ENCODE measurements at places on chromosomes 6 and 20.
A peak's percentile ranks its signal among the peaks of the same experiment; 100 is the strongest.

DNA sequence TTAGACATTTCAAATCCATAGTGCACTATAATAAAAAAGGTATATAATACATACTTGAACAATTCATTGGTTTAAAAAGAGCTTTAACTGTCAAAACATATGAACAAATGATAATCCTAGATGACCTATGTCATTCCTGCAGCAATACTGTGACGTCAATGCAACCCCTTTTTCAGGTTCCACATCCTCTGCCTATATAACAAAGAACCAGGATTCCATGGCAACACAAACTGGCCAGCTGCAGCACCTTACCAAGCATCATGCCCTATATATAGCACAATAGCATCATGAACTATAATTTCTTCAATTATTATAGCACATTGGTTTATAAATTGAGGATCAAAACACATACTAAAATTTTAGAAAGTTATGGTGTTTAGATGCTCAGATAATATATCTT lies 578 bp upstream of the PTCHD4 start:
- no peak for DNase-seq

- DNase-seq, result no peak
Observed at GRCh38 chr6:85129881-85130280, 320.0 kb upstream of the NT5E start.

- DNase-seq, result no peak
Observed at GRCh38 chr6:119330520-119331113, 18.9 kb downstream of the MAN1A1 start.

DNA sequence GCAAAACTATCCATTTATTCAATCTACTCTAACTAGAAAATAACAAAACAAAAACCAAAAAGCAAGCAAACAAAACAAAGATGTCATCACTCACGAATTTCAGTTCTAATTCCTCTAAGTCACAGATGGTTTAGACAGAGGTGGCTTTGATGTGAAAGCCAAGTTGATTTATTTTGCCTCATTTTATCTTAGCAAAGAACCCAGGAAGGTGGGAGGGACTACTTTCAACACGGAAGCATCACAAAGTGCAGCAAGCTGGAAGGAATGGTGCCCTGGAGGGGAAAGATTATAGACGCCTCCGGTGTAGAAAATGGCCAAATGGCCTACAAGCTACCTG lies 88.4 kb downstream of the LAMP5 start:
- no peak for DNase-seq

DNA sequence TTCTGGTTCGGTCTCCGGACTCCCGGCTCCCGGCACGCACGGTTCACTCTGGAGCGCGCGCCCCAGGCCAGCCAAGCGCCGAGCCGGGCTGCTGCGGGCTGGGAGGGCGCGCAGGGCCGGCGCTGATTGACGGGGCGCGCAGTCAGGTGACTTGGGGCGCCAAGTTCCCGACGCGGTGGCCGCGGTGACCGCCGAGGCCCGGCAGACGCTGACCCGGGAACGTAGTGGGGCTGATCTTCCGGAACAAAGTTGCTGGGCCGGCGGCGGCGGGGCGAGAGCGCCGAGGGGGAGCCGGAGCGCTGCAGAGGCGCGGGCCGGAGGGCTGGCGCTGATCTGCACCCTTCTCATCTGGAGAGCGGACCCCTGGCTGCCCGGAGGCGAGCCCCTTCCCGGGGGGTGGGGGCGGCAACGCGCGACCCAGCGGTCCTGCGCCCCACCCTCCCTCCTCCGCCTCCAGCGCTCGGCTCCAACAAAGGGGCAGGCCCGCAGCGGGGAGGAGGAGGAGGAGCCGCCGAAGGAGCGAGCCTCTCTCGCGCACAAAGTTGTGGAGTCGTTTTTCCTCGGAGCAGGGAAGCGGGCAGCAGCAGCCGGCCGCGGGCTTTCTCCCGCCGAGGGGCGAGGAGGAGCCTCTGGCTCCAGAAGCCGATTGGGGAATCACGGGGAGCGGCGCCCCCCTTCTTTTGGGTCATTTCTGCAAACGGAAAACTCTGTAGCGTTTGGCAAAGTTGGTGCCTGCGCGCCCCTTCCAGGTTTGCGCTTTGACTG lies at the start of gene UTRN:
UTRN (plus strand) TSS at position 553 of the 765 bp plus-strand sequence. CDS start 6,494 bp downstream, outside the sequence.
- DNase-seq, result peak; percentile 50

DNA sequence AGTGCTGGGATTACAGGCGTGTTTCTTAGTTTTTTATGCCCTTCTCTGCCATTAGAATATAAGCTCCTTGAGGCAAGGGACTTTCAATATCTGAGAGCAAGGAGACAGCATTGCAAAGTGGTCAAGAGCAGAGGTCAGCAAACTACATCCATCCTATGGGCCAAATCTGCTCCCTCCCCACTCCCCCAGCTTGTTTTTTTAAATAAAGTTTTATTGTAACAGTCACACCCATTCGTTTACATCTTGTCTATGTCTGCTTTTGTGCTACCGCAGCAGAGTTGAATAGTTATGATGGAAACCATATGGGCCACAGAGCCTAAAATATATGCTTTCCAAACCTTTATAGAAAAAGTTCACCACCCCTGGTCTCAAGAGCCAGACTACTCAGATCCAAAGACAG lies 227.9 kb downstream of the EYA2 start:
- no peak for DNase-seq

DNA sequence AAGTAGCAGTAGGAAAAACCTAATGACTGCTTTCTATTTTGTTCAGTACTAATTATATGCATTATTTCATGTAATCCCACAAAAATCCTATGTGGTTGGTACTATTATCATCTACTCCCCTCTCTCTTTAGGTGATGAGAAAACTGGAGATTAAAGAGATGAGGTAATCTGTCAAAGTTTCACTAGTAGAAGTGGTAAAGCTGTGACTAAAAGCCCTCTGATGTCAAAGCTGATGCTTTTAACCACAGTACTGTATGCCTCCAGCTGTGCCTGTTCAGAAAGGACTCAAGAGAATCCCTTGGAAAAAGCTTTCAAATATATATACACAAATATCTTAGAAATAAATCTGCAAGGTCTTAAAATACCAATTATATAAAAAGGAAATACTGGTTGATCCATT lies 38.0 kb downstream of the PHIP start:
- DNase-seq, result no peak

DNA sequence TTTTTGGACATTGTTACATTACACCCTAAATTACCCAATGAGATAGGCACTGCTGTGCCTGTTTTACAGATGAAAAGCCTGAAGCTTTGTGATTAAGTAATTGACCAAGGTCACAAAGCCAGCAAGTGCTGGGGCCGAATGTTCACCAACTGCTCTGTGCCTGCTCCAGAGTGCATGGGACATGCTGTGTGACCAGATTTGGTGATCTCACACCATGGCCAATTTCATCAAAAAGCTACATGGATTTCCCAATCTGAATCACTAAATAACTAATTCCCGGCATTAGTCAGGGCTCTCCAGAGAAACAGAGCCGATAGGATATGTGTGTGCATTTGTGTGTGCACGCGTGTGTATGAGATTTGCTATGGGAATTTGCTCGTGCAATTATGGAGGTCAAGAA lies 228.3 kb upstream of the ECI2 start:
- DNase-seq, result peak; percentile 18

DNA sequence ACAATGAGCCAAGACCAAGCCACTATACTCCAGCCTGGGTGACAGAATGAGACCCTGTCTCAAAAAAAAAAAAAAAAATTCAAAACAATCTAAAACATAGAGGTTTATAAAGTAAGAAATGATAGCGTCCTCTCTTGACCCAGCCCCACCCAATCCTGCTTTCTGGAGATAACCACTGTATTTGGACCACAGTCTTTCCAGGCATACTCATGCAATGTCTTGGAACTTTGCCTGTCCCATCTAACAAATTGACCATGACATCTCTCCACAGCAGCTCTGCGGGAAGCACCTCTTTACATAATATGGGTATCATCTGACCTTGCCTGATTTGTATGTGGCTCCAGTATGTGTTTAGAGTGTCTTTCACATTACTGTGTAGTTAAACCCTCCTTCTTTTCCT lies 9.1 kb upstream of the SHLD1 start:
- DNase-seq, result no peak

- DNase-seq, result peak; percentile 74
Observed at GRCh38 chr20:46013829-46014516, 5.3 kb downstream of the MMP9 start.

DNA sequence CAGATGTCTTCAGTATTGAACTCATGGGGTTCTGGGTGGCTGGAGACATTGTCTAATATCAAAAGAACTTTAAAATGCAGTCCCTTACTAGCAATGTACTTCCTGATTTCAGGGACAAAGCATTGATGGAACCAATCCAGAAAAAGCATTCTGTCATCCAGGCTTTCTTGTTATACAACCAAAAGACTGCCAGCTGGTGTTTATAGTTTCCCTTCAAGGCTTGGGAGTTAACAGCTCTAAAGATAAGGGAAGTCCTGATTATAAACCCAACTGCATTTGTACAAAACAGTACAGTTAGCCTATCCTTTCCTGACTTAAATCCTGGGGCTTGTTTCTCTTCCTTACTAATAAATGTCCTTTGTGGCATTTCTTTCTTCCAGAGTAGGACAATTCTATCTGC lies 160.0 kb downstream of the COL21A1 start:
- no peak for DNase-seq

DNA sequence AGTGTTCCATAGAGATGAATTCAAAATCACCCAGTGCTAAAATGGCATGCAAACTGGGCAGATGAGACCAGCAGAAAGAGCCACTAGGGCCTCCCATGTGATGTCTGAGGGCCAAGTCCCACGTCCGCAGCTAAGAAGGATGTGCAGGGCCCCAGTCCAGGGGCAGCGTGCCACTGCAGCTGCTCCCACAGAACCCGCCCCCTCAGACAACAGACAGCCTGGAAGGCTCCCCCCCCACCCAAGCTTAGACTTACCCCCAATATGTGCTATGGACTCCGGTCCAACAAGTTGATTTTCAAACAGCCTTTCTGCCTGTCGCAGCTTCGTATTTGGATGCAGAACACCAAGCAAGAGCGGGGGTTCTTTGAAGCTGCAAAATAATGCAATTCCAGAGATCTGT lies 14.0 kb downstream of the APMAP start:
- no peak for DNase-seq

GRCh38 chr6:156852147-156852857 lies 75.1 kb downstream of the ARID1B start:
- DNase-seq, result no peak

DNA sequence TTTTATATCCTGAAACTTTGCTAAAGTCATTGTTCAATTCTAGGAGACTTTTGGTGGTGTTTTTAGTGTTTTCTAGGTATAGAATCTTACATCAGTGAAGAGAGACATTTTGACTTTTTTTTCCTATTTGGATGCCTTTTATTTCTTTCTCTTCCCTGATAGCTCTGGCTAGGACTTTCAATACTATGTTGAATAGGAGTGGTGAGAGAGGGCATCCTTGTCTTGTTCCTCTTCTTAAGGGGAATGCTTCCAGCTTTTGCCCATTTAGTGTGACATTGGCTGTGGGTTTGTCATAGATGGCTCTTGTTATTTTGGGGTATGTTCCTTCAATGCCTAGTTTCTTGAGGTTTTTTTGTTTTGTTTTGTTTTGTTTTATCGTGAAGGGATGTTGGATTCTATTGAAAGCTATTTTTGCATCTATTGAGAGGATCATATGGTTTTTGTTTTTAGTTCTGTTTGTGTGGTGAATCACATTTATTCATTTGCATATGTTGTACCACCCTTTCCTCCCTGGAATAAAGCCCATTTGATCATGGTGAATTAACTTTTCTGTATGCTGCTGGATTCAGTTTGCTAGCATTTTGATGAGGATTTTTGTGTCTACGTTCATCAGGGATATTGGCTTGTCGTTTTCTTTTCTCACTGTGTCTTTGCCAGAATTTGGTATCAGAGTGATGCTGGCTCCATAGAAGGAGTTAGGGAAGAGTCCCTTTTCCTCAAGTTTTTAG lies 540.1 kb upstream of the FLRT3 start:
- no peak for DNase-seq

DNA sequence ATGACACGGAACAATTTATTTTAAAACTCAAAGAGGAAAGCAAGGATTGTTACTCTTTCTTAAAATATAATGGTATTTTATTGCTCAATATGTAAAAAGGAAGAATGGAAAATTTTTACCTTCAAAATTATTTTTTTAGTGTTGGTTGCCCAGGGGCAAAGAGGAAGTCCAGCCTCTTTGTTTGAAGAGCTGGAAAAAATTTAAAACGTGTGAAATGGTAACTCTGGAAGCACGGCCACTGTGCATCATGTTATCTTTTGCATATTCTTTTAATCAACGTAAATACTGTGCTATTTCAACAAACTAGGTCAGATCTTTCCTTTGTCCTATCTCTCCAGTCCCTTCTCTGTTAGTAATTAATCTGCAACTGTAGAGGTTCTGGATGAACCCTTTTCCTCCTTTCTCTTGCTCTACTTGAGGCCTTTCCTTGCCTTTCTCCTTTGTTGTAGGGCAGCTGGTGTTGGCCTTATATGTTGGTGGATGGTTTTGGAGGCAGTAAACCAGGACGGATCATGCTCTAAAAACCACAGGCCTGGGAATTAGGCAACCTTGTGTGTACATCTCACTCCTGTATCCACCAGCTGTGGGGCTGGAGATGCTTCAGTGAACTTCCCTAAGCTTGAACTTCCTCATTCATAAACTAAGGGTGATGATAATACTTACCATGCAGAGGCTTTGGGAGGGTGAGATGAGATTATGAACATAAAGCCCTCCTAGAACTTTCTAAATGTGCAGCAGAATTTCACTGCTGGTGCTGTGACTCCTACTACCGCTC lies 143.3 kb downstream of the PRL start:
- no peak for DNase-seq

- no peak for DNase-seq
Observed at GRCh38 chr6:55782275-55782674, 93.1 kb downstream of the BMP5 start.

DNA sequence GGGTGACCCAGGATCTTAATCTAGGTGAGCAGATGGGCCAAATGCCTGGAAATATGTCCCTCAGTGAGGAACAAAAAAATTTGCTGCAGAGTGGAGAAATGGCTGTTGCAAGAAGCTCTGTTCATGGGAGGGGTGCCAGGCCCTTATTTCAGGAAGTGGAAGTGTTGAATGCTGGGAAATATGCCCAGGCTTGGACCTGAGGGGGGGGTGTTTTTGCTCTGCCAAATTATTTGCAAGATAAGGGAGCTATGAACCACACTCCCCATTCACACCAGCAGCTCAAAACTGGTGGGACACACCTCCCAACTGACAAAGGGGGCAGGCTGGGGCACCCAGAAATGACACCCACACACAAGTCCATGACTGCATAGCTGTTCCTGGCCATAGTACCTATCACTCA lies 8.7 kb downstream of the CST4 start:
- no peak for DNase-seq

GRCh38 chr6:141463237-141463977 lies 669.3 kb upstream of the GJE1 start:
- no peak for DNase-seq

All from activated naive CD4-positive, alpha-beta T cell treated with anti-CD3 and anti-CD28 coated beads, Interleukin-2, amount 50 U/mL, for 72 hours (primary cell).